Kidney tubule cell (primary cell): ENCODE measurements at places on chromosomes 4 and X.
A peak's percentile ranks its signal among the peaks of the same experiment; 100 is the strongest.

- DNase-seq, result no peak
Measured at GRCh38 chrX:130211415-130212186, 39.8 kb downstream of the RAB33A start.

DNA sequence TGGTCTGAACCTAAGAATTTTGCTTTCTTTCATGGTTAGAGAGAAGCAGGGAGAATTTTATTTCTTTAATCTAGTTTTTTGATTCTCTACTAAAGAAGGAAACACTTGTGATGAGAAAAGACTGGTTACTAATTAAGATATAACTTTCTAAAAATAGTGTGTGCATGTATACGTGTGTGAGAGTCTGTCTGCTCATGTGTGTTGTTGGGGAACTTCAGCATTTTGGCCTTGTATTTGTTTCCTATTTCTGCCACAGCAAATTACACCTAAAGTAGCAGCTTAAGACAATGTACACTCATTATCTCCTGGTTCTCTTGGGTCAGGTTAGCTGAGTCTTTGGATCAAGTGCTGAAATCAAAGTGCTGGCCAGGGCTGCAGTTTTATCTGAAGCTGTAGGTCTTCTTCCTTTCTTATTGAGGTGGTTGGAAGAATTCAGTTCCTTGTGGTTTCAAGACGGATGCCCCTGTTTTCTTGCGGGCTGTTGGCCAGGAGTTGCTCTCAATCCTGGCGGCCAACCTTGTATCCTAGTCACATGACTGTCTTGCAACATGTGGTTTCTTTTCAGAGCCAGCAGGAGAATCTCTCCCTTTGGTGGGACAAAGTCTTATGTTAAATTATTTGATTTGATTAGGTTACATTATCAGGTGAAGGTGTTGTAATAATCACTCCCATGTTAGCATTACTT, 188.4 kb upstream of the CLNK start:
- DNase-seq, result no peak

- no peak for DNase-seq
Measured at GRCh38 chr4:84733343-84734033, 150.6 kb downstream of the CDS1 start.

DNA sequence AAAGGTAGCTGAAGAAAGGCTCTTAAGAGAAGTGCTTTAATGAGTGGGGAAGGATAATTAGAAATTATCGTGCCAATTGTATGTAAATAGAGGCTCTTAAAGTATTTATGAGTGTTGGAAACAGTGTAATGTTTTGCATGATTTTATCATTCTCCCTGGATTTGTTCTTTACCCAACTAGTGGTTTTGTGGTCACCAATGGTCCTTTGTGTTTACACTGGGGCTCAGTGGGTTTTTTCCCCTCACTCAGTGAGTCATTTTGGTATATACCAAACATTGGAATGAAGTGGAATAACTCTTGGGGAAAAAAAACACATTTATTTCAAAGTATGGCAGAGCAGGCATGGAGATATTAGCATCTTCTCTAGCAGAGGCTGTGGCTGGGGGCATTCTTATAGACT, 20.8 kb upstream of the LGI2 start:
- DNase-seq, result no peak

- DNase-seq, result peak; percentile 95
Measured at GRCh38 chr4:7124689-7125442, 57.0 kb upstream of the GRPEL1 start.

DNA sequence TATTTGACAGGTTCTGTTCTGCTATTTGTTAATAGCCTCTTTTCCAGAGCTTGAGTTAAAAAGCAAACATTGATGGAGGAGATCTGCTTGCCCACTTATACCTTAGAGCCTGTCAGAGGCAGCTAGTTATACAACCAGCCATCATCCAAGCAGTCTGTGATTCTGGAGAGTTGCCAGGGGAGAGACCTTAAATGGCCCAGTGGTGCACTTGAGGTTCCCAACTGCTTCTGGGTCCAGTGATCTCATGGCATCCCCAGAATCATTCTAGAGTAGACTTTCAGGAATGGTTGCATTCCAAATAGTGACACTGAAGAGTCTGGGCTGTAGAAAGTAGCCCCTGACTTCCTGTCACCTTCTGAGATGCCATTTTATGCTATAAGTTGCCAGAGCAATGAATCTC, 160.7 kb downstream of the FHIP1A start:
- peak; percentile 75 for DNase-seq

GRCh38 chr4:41142376-41143310, 71.7 kb downstream of the APBB2 start:
- DNase-seq, result peak; percentile 83

DNA sequence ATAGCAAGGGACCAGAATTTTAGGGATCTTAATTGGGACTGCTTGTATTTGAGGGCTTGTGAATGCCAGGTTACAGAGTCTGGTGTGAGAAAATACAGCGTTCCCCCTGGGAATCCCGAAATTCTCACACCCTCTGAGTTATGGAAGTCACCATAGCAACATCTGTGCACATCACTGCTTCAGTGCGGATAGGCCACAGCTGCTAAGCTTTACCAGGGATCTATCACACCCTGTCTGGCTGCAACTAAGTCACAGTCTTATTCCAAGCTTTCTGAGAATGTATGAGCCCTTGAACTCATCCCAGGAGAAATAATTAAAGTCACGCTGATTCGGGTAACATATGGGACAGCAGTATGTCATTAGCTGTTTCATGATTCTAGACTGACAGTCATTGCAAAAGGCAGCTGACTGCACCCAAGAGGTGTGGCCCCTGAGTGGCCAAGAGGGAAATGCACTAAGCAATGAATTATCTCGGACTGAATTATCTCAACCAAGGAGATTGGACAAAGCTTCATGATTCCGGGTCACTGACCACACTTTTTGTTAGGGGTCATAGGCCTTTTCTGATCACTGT, 46.7 kb upstream of the BTC start:
- DNase-seq, result no peak

GRCh38 chrX:119482041-119482440, 13.8 kb downstream of the SLC25A5 start:
- DNase-seq, result no peak

DNA sequence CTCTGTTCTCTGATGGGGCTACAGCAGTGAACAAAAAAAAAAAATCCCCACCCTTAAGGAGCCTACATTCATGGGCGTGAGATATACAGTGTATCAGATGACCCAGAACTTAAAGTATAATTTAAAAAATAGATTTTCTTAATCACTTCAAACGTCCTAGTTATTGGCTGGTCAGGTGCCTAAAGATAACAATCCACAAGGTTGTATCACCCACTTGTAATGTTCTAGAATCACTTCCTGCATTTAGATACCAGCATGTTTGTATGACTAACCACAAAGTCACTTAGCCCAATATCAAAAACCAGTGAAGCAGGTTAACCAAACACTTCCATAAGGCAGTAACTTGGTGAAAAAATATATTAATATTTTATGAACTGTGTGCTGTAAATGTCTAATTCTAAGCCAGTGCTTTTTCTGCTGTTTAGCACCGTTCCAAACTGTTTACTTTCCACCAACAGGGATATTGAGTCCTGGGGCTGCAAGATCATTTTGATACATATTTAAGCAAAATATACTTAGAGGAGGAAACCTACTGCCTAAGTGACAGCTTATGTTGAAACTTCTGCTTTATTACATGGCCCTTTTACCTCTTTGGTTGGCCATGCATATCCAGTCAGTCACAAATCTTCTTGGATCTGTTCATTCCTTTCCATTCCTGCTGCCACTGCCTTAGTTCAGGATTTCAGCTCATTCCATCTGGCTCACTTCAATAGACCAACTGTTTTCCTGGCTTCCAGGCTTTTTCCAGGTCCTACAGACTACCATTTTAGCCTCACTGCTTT, 43.3 kb downstream of the CD40LG start:
- DNase-seq, result peak; percentile 79
